Activated naive CD4-positive, alpha-beta T cell treated with anti-CD3 and anti-CD28 coated beads, Interleukin-2, amount 50 U/mL, for 16 hours (primary cell): ENCODE measurements at places on chromosomes 11 and 22.
A peak's percentile ranks its signal among the peaks of the same experiment; 100 is the strongest.

DNA sequence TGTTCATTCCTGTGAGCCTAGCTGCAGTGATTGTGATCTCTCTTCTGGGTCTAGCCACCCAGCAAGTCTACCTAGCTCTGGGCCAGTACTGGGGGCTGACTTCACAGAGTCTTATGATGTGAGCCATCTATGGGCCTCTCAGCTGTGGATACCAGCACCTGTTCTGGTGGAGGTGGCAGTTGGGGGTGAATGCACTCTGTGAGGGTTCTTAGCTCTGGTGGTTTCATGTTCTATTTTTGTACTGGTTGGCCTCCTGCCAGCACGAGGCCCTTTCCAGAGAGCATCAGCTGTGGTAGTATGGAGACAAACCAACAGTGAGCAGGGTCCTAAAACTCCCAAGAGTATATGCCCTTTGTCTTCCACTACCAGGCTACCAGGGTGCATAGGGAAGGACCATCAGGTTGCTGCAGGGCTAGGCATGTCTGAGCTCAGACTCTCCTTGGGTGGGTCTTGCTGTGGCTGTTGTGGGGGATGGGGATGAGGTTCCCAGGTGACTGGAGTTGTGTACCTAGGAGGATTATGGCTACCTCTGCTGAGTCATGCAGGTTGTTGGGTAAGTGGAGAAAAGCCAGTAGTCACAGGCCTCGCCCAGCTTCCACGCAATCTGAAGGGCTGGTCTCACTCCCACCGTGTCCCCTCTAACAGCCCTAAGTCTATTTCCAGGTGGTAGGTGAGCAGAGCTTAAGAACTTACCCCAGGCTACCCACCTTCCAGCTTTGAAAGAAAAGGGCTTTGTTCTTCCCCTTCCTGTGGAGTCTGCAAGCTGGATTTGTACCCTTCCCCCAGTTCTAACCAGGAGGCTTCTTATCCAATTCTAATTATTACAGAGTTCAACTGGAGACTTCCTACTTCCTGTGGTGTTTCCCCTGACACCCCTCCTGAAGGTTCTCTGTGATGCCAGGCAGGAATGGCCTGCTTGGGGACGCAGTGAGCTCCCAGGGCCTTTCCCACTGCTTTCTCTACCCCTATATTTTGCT, 250.7 kb downstream of the LUZP2 start:
- no peak for DNase-seq

GRCh38 chr11:72430741-72431570, 3.4 kb downstream of the CLPB start:
- DNase-seq, result peak; percentile 36

- no peak for DNase-seq
These were observed 6.8 kb downstream of the GTSE1 start for GRCh38 chr22:46303347-46303965.

GRCh38 chr11:45948356-45948755, 25.9 kb downstream of the LARGE2 start:
- no peak for DNase-seq

GRCh38 chr22:31230871-31231621, 18.9 kb downstream of the LIMK2 start:
- peak; percentile 51 for DNase-seq

DNA sequence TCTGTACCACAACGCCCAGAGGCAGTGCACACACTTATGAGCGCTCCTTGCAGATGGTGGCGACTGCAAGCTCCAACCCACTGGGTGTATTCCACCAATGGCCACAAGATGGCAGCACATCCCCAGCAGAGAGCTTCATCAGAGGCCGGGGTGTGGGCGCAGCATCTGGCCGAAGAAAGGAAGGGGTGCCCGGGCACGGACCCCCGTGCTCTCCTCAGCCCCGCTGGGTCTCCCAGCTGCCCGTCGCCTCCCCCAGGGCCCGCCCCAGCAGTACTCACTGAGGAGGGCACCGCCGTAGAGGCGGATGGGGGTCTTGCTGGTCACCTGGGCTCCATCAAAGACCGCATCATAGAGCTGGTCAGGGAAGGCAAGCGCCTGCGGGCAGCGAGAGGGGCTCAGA, 14.2 kb downstream of the TP53I11 start:
- DNase-seq, result peak; percentile 79

- DNase-seq, result no peak
These were observed 55.3 kb downstream of the TRMU start for GRCh38 chr22:46390652-46391301.

GRCh38 chr22:40183029-40183581, 5.4 kb downstream of the TNRC6B start:
- no peak for DNase-seq

- no peak for DNase-seq
These were observed 99.4 kb upstream of the SORL1-AS1 start for GRCh38 chr11:121552154-121552553.

- no peak for DNase-seq
These were observed 10.7 kb upstream of the TBX1 start for GRCh38 chr22:19749876-19750275.

DNA sequence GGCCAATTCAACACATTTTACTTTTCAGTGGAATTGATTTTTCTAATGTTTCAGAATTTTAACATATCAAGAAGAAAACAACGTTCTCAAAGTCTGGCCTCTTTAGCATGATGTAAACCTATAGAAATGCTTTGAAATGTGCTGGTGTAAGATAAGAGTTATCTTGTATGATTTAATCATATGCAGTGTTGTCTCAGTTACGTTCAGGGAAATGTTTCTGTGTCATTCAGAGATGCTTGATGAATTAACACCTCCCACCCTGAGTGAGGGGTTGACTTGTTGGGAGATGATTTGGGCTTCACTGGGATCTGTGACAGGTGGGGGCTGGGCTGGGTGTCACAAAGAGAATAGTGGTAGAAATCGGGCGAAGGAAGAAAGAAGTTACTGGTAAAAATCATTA, 15.7 kb upstream of the MYO18B start:
- no peak for DNase-seq

GRCh38 chr22:36335621-36336020, 52.1 kb downstream of the MYH9 start:
- DNase-seq, result no peak

GRCh38 chr11:116427337-116427902, 345.4 kb downstream of the BUD13 start:
- DNase-seq, result no peak

- no peak for DNase-seq
These were observed 27.5 kb downstream of the CHEK2 start for GRCh38 chr22:28714043-28714628.

- no peak for DNase-seq
These were observed 529.8 kb upstream of the CADM1 start for GRCh38 chr11:116033931-116034553.

GRCh38 chr11:102458548-102458947, 6.0 kb upstream of the TMEM123 start:
- DNase-seq, result no peak

GRCh38 chr11:28566339-28567089, 458.3 kb downstream of the METTL15 start:
- DNase-seq, result no peak

GRCh38 chr11:134665571-134666270, 253.7 kb upstream of the B3GAT1 start:
- DNase-seq, result no peak

DNA sequence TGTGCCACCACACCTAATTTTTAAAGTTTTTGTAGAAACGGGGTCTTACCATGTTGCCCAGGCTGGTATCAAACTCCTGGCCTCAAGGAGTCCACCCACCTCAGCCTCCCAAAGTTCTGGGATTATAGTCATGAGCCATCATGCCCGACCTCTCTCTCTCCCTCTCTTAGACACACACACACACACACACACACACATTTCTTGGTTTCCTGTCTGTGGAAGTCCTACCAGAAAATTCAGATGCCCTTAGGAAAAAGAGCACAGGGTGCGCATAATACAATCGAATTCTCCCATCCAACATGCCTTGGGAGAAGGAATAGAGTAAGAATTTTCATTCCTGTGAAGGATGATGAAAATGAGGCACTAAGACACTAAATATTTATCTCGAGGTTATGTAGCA, 10.4 kb downstream of the MICAL3 start:
- no peak for DNase-seq

- DNase-seq, result no peak
These were observed 935 bp downstream of the QSER1 start for GRCh38 chr11:32893343-32894148.

- no peak for DNase-seq
These were observed 460 bp upstream of the MUC5AC start for GRCh38 chr11:1157341-1157644.

DNA sequence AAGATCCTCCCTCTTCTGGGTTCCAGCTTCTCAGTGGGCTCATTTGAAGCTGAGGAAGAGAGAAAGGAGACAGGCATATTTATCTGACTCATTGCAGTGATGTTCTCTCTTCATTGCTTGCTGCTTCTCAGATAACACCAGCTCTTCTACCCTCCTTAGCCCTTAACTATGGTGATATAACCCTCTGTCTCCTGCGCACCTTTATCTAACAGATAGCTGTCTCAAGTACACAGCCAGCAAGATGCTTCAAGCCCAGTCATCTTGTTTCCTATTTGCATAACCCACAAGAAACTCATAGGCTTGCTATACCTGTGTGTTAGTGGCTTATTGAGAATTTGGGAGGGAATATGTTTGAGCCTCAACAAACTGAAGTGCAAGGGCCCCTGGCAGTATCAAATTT, 12.6 kb downstream of the PRSS23 start:
- DNase-seq, result no peak

GRCh38 chr11:46649180-46649738, 31.9 kb downstream of the ATG13 start:
- DNase-seq, result no peak

DNA sequence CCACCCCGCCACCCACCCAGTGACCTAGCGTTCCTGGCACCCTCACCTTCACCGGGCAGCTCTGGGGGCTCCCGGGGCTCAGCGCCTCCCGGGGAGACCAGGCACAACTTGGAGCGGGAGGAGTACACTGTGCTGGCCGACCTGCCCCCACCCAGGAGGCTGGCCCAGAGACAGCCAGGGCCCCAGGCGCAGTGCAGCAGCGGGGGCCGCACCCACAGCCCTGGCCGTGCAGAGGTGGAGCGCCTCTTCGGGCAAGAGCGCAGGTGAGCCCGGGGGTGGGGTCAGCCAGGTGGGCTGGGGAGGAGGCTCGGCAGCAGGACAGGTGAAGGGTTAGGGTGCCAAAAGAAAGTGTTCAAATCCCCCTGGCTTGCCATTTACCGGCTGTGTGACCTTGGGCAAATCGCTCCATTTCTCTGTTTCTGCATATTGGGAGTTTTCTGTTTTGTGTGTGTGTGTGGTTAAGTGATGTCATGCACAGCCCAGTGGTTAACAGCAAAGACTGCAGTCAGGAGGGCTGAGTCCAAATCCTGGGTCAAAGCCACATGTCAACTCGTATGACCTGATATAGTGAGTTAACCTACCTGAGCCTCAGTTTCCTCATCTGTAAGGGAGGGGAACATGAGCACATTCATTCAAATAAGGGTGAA, 29.5 kb downstream of the TRIOBP start:
- DNase-seq, result no peak

- DNase-seq, result no peak
These were observed 93.8 kb downstream of the BCR start for GRCh38 chr22:23274146-23274526.

GRCh38 chr11:44578279-44578678, 12.8 kb downstream of the CD82 start:
- DNase-seq, result no peak

GRCh38 chr11:7591987-7592386, 78.2 kb downstream of the PPFIBP2 start:
- DNase-seq, result no peak

- no peak for DNase-seq
These were observed 25.2 kb downstream of the RELT start for GRCh38 chr11:73401217-73401923.

DNA sequence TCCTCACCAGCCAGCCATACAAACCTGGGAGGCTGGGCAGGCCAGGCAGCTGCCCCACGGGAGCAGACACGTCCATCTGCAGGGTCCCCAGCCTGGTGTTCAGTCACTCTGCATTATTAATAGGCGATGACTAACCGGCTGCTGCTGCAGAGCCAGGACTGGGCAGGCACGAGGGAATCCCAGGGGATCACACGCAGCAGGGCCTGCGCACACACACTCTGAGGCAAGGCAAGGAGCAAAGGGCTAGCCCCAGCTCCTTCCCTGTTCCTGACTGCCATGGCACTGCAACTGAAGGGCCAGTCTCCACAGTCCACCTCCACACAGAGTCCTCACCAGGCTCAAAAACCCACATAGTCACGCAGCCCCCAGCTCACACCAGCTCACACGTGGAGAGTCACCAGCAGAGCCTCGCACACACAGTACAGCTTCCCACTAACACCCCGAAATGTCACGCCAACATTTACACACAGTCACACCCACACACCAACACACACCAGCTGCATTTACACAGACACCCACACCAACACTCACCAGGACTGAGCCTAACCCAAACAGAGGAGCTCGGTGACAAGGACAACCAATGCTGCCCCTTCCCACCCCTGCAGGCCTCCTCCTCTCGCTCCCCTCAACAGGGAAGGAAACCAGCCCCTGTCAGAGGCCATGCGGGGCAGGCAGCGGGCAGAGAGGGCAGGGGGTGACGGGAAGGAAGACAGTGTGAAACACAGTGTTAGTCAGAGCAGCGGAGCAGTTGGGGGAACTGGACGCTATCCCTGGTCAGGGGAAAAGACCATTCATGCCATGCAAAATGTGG, 47.3 kb downstream of the NRXN2 start:
- DNase-seq, result no peak

- DNase-seq, result no peak
These were observed 3.4 kb upstream of the ZBED4 start for GRCh38 chr22:49850021-49850911.

- peak; percentile 71 for DNase-seq
These were observed 63.5 kb upstream of the CAPRIN1 start for GRCh38 chr11:33987975-33988580.

GRCh38 chr11:59728913-59729312, 15.3 kb upstream of the OR10V1 start:
- DNase-seq, result no peak

DNA sequence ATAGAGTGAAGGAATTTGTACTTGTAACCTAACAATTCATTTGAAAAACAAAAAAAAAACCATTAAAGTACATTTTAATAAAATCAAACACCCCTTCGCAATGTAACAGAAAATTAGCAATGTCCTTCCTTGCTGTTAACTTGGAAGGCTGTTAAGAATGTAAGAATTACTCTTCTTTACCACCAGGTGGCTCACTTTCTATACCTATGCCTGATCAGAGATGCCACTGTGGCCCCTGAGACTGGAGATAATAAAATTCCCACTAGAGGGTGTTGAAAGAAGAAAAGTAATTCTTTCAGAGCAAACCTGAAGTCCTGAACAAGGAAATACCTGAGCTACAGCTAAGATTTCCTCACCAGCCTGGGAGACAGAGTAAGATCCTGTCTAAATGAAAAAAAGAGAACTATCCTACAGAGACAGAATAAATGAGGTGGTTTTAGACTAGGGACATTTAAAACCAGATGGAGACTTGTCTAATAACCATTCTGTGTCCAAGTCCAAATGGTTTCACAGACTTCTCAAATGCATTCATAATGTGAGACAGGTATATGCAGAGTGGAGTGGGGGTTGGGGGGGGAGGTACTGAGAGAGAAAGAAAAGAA, 1089.3 kb downstream of the FAM181B start:
- DNase-seq, result no peak

- DNase-seq, result no peak
These were observed 18.8 kb downstream of the MB start for GRCh38 chr22:35598396-35598710.

- DNase-seq, result no peak
These were observed 127.4 kb downstream of the SPON1 start for GRCh38 chr11:14089690-14090462.
